ENCODE measurements at places on chromosomes 7 and 10. TPM values are rescaled to one million over a fixed set of nuclear protein-coding genes. Genes with fewer than 3 reads are reported as not detected.

GRCh38 chr10:74825371-74826141 lies 844 bp upstream of the KAT6B start:
- DNase-seq = no peak

DNA sequence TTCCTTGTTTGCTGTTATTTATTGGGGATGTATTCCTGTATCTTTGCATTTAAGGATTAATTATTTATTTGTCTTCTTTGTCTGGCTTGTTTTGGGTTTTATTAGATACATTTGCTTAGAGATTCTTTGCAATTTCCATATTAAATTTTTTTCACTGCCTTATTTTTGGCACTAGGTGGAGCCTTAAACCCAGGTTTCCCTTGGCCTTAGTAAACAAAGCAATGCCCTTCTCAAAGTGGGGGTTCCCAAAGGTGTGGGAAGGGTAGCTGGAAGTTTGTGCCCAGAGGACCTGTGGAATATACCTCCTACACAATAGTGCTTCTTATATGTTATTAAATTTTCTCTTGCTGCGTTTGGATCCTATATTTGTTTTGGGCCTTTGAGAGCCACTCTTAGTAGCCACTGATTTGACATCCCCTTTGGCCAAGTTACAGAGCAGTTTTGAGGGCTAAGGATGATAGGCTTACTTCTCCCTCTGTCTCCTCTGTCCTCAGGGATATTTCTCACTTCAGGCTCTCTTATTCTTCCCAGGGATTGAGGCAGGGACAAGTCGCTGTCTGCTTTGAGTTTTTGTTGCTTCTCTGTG lies 162.3 kb downstream of the ITGB1 start:
- DNase-seq = no peak

NUDCD3 gene
- total RNA-seq = 131 TPM

- no peak for DNase-seq
Measured at GRCh38 chr7:43693687-43694398, 35.5 kb downstream of the COA1 start.

DNA sequence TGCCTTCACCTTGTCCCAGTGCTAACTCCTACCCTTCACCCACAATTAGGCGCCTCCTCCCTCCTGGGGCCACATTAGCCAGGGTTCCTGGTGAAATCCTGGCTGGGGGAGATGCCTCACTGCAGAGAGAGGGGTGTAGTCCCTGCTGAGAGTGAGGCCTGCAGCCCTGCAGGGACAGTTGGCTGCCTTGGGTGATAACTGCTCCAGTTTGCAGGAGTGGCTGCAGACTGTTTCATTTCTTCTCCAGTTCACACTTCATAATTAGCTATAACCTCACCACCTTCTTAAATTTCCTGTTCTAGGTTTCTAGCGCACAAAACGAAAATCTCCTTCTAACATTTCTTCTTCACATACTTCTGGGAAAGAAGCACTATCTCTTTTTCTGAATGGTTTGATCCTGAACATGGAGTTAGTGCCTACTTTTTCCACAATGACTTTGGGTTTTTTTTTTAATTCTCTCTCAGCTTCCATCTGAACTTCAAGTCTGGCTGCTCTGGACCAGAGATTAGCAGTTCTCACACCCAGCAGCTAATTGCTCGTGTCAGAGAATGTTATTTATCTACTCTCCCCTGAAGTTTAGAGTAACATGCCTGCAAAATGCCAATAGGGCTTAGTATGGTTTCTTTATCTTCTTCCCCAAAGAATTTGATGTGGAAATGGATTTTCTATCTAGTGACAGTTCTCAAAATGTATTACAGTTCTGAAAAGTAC lies 15.5 kb upstream of the JAZF1 start:
- DNase-seq = no peak

DNA sequence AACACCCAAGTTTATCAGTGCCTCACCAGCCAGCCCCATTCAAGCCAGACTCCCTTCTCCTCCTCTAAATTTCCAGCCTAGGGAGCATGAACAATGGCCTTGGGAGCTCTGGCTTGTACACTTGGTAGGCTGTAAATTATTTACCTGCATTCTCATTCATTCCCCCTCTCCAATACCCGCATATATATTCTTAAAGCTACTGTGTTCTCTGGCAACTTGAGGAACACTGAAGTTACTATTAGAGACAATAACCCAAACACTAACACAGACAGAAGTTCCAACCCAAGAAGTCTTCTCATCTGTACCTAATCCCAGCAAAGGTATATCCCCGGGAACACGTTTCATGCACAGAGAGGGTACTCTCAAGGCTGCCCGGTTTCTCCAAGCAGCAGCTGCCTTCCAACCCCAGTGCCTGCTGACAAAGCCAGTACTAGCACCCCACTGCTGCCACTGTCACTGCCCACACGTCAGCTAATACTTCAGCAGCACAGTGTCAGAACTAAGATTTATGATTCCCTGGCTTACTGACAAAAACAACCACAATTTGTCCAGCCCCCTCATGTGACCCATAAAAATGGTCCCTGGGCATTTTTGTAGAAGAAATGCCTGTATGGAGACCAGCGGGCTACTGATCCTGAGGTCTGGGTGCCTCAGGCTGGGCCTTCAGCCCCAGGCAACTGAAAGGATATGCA lies 3.1 kb downstream of the WDR91 start:
- no peak for DNase-seq

TFPI2 gene
- total RNA-seq = 1.3 TPM

DNA sequence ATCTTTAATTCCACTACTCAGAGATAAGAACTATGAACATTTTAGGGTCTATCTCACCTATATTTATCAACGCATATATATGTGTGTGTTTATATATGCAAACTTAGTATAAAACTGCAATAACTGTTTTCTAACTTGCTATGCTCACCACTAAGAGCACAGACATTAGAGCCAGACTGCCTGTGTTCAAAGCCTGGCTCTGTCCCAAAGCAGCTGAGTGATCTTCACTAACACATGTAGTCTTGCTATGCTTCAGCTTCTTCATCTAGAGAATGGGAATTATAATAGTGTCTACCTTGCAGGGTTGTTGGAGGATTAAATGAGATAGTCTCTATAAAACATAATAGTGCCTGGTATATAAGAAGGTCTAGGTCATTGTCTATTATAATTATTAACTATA lies 165.5 kb downstream of the MAGI2 start:
- DNase-seq = no peak

ZNF722 gene
- not detected for total RNA-seq

DNA sequence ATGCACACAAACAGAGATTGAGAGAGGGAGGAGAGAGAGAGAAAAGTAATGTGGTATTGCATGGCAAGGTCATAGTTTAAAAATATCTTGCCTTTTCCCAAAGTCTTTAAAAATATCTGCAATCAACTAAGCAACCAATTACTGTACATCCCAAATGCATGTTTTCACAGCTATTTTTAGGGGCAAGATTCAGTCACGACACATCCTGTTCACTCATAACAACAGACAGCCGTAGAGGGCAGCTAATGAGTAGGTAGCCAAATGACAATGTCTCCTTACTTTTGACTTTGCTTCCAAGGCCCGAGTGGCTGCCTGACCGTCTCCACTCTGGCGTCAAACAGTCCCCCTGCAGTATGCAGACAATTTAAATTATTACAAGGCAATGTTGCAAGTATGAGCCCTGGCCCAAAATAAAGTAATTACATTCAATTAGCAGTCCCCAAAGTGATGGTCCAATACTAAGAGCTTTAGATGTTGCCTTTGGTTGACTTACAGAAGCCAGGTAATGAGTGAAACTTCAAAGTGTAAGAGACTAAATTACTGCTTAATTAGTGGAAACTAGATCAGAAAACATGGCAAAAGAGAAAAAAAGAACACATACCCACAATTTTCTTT lies 162.9 kb downstream of the MBL2 start:
- no peak for DNase-seq

DNA sequence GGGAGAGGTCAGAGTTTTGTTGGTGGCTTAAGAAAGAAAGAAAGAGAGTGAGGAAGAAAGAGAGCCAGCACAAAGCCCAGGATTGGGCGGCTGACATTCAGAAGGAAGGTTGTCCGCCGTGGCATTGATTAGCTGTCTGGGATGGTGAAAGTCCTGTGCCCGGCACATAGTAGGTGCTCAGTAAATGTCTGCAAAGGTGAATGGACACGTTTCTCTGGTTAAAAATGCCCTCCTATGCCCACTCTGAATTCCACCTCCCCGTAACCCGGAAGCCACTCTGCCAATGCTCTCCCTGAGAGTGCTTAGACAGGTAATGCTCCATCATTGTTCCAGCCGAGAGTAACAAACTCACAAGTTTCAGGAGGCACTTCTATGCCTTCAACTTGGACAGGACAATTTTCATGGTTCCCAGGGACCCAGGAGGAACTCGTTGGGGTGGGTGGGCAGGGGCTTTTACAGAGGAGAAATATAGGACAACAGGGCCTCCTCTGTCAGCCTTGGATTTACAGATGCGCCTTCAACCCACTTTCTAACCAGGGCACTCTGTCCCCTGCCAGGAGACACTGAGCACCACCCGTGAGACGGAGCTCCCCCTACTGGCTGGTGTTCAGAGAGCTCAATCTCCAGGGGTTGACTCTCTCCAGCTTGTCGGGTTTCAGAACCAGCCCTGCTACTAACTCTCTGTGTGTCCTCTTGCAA lies 411.5 kb upstream of the ZMIZ1 start:
- peak; percentile 89 for DNase-seq

GRCh38 chr7:117061751-117062150 lies 108.5 kb downstream of the ST7 start:
- no peak for DNase-seq

All from ureter (tissue), 1 donor.